ENCODE measurements at places on chromosomes 4 and X.

- peak; percentile 17 for DNase-seq
Observed at GRCh38 chr4:52713456-52713937, 37.7 kb downstream of the ERVMER34-1 start.

DNA sequence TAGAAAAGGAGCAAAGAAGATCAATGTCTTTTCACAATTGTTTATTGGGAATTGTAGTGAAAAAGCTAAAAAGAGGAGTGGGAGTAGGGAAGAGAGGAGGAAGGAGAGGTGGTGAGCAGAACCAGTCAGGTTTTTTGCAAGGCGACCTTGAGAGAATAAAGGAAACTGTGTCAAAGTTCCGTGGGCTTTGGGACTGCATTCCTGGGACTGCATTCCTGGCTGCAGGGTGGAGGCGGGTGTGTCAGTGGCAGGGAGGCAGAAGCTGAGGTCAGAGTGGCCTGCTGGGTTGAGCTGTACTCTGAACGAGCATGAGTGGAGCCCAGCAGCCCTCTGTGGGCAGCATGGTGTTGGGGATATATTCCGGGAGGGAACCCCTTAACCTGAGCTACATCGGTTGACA lies 66.8 kb upstream of the UCP1 start:
- peak; percentile 36 for DNase-seq

DNA sequence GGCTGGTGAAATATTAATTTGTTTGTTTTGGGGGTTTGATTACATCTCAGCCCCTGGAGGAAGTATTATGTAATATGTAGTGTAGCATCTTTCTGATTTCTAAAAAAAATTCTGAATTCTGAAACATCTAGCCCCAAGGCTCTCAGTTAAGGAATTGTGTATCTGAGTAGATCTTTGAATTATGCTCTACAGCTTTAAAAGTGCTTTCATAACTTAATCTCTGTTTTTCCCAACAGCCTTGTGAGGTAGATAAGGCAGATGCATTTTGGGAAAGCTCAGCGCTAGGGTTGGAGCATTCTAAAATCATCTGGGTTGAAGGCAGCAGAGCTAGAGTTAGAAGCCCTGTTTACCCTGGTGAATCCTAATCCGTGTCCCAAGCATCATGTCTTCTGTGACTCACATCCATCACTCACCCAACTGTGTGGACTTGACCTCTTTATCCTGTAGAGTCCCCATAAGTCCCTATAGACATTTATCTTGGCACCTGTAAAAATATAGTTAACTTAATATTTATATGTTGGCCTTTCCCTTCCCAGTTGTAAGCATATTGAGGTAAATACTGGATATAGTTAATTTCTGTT lies 49.8 kb downstream of the FNIP2 start:
- no peak for DNase-seq

DNA sequence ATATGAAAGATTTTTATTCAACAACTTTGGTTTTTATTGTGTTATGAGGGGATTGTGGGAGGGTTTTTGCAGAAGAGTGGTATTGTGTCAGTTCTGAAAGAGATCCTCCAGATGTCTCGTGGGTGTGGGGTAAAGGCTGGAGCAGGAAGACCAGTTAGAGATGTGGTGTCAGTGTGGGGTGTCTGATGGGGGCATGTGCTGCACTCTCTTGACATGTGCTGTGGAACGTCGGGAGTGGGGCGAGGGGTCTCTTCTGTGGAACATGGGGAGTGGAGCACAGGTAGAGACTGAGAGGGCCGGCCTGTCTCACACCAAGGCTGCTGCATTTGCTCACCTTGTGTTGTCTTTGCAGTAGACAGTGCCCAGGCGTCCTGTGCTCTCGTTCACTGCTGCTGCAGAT lies 37.6 kb downstream of the FAM193A start:
- no peak for DNase-seq

GRCh38 chr4:20520901-20521300 lies 179.4 kb upstream of the PACRGL start:
- DNase-seq = no peak

DNA sequence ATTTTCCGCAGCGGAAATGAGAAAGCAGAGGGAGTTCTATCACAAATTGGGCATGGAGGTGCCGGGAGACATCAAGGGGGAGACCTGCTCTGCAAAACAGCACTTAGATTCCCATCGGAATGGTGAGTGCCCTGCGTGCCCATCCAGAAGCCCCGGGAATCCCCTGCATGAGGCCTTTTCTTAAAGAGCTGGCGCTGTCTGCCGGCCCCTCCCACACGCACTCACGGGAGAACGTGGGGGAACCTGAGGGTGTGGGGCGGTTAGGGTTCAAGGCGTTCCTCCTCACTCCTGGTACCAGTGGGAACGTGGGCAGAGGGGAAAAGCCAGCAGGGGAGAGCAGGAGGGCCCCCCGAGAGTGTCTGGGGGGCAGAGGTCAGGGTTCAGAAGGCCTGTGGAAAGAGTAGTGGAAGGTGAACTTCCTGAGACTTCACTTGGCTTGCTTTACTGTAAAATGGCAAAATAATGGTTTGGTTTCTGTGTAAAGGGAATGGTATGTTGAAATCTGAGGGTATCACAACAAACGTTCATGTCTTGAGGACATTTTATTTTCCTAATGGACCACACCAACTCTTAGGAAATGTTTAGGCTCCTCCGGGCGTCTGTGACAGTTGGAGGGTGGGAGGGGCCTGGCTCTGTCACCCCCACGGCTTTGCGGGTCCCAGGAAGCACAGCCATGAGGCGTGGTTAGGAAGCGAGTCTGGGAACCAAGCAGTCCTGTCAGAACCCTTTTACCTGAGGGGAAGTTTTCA lies 38.0 kb downstream of the PCGF3 start:
- DNase-seq = no peak

DNA sequence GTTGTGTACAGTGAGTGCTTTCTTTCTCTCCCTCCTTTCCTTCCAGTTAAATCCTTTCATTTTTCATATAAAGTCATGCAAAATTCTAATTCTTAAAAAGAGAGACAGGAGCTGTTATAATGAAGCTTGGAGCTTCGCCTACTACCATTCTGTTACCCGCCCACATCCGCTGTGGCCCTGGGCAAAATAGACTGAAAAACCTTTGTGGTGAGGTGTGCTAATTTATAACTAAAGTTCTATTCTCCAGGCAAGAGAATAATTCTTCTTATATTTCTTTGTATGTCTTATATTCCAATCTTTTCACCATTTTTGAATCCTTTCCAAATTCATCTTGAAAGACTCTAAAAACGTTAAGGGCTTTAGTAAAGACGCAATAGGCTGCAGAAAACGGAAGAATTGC lies 7.0 kb downstream of the QRFPR start:
- no peak for DNase-seq

- no peak for DNase-seq
Observed at GRCh38 chrX:74304016-74304415, at the start of gene ZCCHC13. Gene ZCCHC13, plus strand, starts transcription at chrX:74304180. Its CDS starts 87 bp downstream, at chrX:74304267.

DNA sequence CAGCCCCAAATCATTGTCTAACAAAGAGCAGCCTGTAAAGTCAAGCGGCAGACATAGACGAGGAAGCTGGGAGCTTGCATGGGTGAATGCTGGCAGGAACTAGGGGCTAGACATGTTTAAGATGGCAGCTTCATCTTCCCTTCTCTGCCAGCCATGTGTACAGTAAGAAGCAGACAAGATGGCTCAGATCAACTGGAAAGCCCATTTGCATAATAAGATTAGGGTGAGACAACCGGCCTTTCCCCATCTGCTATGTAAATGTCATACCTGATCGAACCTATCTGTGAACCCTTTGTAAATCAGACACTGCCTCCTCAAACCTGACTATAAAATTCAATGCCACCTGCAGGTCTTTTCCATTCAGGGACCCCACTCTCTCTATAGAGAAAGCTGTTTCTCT lies 22.8 kb upstream of the HADH start:
- DNase-seq = no peak

DNA sequence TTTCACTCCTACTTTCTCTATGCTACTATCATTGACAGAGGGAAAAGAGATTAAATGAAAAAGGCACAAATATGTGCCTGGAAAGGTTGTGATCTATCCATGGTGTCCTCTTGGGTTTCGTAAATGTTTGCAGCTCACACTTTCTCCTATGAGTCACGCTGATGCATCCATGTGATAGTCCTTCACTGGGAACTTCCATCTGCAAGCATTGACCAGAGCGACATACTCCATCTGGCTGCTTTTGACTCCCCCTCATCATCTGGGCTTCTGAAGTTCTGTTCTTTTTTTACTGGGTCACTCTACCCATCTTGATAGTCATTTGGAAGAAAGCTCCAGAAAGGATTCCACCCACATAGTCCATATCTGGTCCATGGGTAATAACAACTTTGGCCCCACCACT lies 84.7 kb upstream of the NDST3 start:
- DNase-seq = no peak
